Nucleus accumbens (tissue), 56 donors: ENCODE measurements at places on chromosomes 2 and 18.

DNA sequence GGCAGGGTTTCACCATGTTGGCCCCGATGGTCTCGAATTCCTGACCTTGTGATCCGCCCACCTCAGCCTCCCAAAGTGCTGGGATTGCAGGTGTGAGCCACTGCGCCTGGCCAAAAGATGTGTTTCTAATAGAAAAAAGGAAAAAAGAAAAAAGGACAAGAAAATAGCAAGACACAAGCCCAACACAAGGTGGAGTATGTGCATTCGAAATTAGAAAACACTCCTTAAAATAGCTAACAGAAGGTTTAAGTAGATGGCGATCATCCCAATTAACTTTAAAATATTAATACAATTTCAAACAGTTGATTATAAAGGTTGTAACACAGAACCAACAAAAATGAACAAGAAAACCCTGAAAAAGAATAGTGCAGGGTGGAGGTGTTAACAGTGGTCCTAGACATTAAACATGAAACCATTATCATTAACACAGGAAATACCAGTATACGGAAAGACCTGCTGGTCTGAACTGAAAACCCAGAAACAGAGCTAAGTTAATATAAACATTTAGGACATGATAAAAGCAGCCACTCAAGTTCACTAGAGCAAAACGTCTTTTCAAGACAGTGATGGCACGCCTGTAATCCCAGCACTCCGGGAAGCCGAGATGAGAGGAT is 57.9 kb downstream of the HDLBP start:
- DNase-seq = no peak

DNA sequence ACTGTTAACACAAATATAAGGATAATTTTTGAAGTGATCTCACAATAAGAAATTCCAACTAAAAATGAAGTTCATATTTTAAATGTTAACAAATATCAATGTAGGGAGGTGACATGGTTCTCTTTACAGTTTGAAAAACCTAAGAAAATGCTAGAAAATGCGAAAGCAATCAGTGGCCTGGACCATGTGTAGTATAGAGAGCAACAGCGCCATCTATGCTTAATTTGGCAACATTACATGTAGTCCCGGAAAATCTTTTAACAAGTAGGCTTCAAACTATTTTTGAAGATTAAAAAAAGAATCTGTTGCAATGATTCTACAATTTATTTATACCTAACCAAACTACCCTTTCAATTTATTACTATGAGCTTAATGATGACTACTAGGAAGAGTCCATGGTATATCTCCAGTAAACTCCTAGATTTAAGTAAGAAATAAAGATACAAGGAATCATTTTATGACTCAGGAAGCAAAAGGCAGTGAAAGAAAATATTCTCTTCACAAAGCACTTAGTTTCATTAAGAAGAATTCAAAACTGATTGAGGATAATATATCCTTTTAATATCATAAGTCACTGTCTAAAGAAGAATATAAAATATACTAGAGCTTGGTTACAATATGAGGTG is 33.3 kb downstream of the NDUFA10 start:
- no peak for DNase-seq

DNA sequence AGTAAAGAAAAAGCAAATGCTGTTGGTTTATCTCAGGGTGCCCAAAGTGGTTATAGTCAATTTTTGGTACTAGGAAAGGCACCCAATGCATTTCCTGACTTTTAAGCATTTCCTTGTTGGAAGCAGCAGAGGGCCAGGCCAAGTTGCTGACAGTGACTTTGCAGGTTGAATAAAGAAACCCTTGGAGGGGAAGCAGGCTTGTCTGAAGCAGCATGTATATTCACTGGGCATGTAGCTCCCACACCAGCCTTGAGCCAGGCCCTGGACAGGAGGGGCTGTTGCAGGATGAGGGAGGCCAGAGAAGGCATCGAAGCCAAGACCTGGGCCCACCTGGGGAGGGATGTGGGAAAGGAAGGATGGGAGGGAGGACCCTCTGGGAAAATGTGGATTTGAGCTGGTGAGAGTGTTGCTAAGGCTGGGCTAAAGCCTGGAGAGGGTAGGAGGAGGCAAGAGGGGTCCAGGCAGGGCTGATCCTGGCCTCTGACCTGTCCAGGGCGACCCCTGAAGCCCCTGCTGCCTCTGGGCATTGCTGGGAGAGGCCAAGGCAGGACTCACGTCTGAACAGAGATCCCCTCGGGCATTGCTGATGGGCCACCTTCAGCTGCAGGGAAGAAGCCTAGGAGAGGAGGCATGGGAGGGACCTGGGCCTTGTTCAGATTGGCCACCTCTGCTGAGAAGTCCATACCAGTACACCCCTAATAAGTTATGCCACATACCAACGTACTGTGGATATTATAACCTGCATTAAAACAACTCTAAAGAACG is 79.6 kb downstream of the STPG4 start:
- no peak for DNase-seq

GRCh38 chr2:233468741-233469110 is 97.9 kb downstream of the USP40 start:
- DNase-seq = no peak

DNA sequence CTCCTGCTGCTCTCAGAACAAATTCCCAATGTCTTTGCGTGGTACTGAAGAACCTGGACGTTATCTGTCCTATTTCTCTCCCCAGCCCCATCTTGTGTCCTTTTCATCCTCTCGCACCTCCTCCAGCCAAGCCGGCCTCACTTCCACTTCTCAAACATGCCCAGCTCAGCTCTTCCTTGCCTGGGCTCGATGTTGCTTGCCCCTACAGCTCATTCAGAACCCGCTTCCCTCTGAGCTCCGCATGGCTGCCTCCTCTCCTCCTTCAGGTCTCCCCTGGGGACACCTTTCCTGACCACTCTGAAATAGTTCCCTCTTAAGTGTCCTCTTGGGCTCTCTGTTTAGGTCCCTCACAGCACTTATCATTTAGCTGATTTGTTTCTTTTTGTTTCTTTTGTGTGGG is 6.7 kb upstream of the SMARCAL1 start:
- DNase-seq = no peak

DNA sequence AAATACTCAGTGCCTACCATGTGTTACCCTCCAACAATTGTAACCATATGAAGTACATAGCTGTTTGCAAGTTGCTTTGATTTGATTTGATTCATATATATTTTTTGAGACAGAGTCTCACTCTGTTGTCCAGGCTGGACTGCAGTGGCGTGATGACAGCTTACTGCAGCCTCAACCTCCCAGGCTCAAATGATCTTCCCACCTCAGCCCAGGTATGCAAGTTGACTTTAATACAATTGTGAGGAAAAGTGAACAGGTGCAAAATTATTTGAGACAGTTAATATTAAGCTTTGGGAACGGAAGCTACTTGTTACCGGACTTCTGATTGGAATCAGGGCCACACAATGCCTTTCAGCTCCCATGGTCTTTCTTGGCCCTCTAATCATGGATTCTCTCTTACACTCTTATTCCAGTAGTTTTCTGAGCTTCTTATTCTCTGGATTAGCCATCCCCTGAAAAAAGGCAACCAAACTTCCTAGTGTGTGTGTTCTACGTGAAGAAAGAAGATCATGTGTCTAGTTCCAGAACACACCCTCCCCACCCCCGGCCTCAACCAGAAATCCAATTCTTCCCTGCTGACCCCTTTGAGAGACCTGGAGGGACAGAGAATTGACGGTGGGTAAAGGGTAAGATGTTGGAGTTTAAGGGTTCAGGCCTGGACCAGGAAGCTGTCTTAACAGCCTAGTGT is 1.1 kb upstream of the RPL37A start:
- no peak for DNase-seq

DNA sequence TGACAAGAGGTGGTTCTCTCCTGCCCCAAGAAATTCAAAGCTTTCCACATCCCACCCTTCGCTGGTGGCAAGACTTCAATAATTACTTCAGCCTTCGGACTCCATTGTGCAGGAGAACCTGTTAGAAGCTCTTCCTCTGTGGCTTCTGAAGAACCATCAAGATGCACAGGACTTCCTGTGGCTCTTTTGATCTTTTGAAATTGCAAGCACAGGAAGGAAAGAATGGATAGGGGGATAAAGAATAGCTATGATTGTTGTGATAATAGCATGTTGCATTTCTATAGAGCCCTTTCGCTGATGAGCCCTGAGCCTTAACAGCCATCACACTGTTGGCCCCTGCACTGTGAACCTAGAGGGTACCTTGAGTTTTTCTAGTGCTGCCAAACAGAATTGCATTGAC is 7.4 kb downstream of the EPAS1 start:
- DNase-seq = no peak

DNA sequence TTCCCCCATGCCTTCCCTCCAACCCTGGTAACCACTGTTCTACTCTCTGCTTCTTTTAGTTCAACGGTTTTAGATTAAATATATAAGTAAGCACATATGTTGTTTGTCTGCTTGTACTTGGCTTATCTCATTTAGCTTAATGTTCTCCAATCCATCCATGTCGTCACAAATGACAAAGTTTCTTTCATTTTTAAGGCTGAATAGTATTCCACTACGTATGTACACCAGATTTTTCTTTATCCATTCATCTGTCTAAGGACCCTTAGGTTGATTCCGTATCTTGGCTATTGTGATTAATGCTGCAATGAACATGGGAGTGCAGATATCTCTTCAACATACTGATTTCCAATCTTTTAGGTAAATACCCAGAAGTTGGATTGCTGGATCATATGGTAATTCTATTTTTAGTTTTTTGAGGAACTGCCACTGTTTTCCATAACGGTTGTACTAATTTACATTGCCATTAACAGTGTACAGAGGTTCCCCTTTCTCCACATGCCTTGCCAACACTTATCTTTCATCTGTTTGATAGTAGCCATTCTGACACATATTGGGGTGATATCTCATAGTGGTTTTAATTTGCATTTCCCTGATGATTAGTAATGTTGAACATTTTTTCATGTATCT is 8.1 kb downstream of the ASB3 start:
- no peak for DNase-seq

- DNase-seq = no peak
Observed at GRCh38 chr2:209864716-209865295, 93.2 kb downstream of the UNC80 start.

DNA sequence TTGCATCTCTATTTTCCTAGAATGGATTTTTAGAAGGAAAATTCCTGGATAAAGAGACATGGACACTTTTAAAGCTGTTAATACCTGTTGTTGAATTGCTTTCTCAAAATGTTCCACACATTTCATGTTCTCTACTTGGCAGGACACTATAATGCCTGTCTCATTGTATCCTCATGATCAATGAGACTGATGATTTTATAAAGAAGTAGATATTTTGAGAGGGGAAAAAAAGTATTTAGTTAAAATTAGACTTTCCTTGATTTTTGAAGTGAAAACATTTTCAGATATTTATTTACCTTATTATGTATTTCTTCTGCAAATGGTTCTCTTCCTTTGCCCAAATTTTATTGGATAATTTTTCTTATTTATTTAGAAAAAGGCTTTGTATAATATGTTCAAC is 242.5 kb downstream of the MYCN start:
- no peak for DNase-seq

DNA sequence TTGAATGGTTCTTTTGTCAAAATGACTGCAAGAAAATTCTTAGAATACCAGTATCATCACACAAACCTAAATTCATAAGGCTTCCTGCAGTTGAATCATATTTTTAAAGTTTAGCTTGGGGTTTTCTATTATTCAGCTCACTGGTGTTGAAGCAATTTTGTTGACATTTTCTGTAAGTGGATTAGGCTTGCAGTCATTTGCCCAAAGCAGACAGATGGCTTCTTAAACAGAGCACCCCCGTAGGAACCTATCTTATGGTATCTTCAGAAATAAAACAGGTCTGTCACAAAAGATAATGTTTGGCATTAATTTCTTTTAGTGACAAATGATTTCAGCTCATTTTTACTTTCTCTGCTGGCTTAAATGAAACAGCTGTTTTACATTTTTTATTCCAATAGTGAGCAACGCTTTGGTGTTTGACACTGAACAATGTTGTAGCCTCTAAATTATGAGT is 331.1 kb downstream of the PLCL1 start:
- no peak for DNase-seq

GRCh38 chr2:218360453-218360852 is 3.8 kb downstream of the CATIP start:
- no peak for DNase-seq

DNA sequence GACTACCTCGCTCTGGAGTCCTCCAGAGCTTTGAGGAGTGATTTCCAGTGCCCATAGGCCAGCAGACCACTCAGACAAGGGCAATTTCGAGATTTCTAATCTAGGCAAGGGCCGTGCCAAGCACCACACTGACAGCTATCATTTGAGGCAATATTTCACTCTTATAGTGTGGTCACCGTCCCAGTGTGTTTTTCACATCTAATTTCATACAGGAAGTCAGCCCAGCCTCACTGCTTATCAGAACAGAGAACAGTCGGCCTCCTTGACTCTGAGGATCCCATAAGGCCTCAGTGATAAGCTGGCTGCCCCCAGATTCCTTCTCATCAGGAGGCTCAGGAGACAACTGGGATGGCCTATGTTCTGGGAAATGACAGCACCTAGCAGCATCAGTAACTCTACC is 581 bp downstream of the CAPN14 start:
- DNase-seq = no peak

- no peak for DNase-seq
Observed at GRCh38 chr2:188265315-188265714, 26.4 kb upstream of the GULP1 start.

GRCh38 chr2:150008901-150009300 is 421.3 kb upstream of the MMADHC start:
- no peak for DNase-seq

DNA sequence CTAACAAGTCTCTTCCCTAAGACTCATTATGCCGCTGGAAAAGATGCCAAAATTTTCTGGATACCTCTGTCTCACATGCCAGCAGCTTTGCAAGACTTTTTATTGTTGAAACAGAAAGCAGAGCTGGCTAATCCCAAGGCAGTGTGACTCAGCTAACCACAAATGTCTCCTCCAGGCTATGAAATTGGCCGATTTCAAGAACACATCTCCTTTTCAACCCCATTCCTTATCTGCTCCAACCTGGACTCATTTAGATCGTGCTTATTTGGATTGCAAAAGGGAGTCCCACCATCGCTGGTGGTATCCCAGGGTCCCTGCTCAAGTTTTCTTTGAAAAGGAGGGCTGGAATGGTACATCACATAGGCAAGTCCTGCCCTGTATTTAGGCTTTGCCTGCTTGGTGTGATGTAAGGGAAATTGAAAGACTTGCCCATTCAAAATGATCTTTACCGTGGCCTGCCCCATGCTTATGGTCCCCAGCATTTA is 26.3 kb downstream of the DHRS9 start:
- DNase-seq = no peak

GRCh38 chr18:73679941-73680712 is 467.5 kb downstream of the FBXO15 start:
- DNase-seq = no peak

GRCh38 chr2:166614503-166614902 is 120.5 kb upstream of the SCN7A start:
- no peak for DNase-seq

DNA sequence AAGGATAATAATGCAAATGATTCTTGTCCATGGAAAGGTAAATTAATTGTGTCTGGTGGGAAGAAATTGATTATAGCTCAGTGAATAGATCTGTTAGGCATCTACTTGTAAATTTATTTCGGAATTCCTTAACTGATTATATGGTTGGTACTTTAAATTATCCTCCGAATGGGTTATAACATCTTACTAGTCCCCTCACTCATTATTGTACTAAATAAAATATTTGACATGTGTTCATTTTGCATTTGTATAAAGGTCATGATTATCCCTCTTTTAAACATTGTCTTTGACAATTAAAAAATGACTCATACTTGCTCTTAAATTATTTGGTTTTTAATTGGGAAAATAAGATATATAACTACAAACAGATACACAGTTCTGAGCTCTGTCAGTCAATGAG is 47.4 kb downstream of the CAVIN2 start:
- DNase-seq = no peak

- DNase-seq = peak; percentile 73
Observed at GRCh38 chr18:74496508-74497323, 553 bp downstream of the CNDP2 start.

GRCh38 chr2:237879058-237879430 is 19.6 kb downstream of the RAMP1 start:
- peak; percentile 50 for DNase-seq
